Common myeloid progenitor, CD34-positive (primary cell): ENCODE measurements at places on chromosomes 1 and 21.

DNA sequence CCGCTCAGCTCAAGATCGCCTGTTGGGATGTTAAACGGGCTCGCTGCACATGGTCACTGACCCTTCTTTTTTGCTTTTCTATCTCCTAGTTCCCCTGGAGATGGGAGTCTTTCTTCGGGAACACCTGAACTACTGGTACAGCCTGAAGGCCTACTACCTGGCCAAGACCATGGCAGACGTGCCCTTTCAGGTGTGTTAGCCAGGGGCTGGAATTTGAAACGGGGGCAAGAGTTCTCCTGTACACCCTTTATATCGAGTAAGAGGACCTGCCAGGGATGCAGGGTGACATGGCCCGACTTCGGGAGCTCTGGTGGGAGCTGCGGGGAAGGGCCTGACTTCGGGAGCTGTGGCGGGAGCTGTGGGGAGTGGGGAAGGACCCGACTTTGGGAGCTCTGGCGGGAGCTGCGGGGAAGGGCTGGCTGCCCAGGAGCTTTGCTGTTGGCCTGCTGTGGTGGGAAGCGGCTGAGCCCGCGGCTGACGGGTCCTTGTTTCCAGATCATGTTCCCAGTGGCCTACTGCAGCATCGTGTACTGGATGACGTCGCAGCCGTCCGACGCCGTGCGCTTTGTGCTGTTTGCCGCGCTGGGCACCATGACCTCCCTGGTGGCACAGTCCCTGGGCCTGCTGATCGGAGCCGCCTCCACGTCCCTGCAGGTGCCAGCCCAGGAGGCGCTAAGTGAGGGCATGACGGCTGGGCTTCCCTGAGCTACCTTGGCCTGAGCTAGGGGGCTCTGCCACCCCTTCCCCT lies 24.0 kb downstream of the TFF3 start:
- peak; percentile 24 for DNase-seq
- no peak overlapping the region for H3K27ac ChIP-seq
- no peaks in the 10 kb centered on the region for H3K4me1 ChIP-seq
- no peaks in the 10 kb centered on the region for H3K27me3 ChIP-seq
- peaks cover 34% of the 10 kb centered on the region for H3K36me3 ChIP-seq
- no peak overlapping the region for H3K4me3 ChIP-seq

DNA sequence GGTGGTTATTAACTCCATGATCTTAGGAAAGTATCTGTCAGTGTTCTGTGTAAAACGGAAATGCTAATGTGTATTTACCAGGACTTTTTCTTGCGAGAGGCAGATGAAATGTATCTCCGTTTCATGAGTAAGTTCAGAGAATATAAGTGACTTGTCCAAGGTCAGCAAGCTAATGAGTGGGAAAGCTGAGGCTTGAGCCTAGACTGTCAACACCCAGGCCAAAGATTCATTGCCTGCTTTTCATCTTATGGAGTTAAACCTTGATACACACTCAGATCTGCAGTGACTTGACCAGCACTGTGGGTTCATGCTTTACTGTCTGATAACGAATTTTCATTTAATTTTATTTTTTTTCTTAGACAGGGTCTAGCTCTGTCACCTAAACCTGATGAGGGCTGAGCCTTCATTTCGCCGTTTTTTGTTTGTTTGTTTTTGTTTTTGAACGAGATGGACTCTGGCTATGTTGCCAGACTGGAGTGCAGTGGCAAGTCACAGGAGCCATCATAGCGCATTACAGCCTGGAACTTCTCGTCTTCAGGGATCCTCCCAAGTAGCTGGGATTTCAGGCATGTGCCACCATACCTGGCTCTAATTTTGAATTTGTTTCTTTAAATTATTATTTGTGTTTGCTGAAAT lies 918 bp upstream of the JTB start:
- H3K27me3 ChIP-seq = no peaks in the 10 kb centered on the region
- no peak overlapping the region for H3K4me3 ChIP-seq
- H3K36me3 ChIP-seq = peaks cover 24% of the 10 kb centered on the region
- peaks cover 32% of the 10 kb centered on the region for H3K4me1 ChIP-seq
- H3K27ac ChIP-seq = no peak overlapping the region

DNA sequence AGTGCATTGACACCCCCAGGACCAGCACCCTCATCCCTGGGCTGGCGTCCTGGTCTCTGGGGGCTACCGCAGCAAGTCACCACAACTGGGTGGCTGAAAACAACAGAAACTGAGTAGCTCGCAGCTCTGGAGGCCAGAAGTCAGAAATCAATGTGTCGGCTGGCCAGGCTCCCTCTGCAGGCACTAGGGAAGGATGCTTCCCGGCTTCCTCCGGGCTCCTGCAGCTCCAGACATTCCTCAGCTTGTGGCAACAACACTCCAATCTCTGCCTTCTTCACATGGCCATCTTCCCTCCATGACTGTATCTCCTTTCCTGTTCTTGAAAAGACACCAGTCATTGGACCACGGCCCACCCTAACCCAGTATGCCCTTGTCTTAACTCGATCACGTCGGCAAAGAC lies 224.2 kb downstream of the NPHP4 start:
- no peak for DNase-seq
- no peaks in the 10 kb centered on the region for H3K36me3 ChIP-seq
- H3K27ac ChIP-seq = no peak overlapping the region
- peaks cover 12% of the 10 kb centered on the region for H3K4me1 ChIP-seq
- no peak overlapping the region for H3K4me3 ChIP-seq

- no peaks in the 10 kb centered on the region for H3K4me1 ChIP-seq
- H3K27ac ChIP-seq = no peak overlapping the region
- H3K36me3 ChIP-seq = no peaks in the 10 kb centered on the region
- no peak for DNase-seq
- H3K27me3 ChIP-seq = no peaks in the 10 kb centered on the region
Measured at GRCh38 chr1:240823357-240823756, 211.4 kb upstream of the GREM2 start.

DNA sequence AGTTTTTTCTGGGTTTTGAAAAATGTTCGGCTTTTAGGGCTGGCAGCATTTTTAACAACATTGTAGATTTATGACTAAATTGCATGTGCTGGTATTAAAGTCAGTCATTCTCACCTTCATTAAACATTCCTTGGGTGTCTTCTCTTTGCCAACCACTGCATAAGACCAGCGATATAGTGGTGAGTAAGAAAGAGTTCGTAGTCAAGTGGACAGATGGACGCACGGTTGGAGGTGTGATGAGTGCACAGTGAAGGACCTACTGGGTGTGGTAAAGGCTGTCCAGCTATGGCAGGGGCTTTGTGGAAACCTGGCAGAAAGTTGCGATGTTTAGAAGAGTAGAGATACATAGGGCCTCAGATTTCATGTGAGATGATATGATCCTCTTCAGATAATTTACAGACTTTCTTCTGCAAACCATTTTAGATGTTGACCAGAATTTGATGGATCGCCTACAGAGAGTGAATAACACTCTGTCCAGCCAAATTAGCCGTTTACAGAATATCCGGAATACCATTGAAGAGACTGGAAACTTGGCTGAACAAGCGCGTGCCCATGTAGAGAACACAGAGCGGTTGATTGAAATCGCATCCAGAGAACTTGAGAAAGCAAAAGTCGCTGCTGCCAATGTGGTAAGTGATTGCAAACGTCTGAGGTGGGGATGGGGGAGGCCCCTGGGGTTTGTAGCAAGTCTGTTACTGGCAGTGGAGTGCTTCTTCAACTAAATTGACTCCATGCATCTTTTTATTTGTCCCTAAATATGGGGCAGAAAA lies 56.0 kb upstream of the LAMC2 start:
- H3K36me3 ChIP-seq = peaks cover 14% of the 10 kb centered on the region
- H3K27ac ChIP-seq = no peak overlapping the region
- no peaks in the 10 kb centered on the region for H3K4me1 ChIP-seq

DNA sequence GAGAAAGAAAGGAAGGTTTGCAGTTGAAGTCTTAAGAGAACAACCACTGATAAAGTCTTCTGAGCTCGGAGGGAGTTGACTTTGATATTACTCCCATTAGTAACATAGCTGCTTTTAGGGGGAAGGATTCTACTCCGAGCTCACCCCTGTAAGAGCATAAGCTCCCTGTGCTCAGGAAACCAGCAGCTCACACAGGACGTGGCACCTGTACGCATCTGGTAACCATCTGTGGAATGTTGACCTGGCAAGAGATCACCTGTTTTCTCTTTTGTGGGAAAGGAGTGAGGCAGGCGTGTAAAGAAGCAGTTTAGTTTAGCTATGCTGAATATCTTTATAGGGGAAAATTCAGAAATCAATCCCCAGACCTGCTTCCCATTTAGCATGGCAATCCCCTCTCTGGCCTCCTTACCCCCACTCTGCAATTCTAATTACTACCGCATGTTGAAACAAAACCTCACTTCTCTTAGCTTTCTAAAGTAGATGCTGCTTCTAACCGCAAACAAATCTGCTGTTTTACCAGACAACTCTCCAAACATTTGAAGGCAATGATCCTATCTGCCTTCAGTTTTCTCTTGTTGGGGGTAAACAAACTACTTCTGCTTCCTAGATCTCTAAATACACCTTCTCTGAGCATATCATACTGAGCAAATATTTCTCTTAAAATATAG lies 121.8 kb upstream of the KCNK1 start:
- no peak overlapping the region for H3K27ac ChIP-seq
- no peak overlapping the region for H3K4me3 ChIP-seq
- no peaks in the 10 kb centered on the region for H3K27me3 ChIP-seq
- H3K4me1 ChIP-seq = no peaks in the 10 kb centered on the region
- no peaks in the 10 kb centered on the region for H3K36me3 ChIP-seq
- no peak for DNase-seq

DNA sequence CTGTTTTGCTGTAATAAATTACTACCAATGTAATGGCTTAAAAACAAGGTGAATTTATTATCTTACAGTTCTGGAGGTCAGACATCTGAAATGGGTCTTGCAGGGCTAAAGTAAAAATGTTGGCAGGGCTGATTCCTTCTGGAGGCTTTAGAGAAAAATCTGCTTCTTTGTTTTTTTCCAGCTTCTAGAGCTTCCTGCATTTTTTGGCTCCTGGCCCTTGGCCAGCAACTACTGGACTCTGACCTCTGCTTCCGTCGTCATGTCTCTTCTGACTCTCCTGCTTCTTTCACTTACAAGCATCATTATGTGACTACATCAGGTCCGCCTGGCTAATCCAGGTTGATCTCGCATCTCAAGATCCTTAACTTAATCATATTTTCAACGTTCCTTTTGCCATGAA lies 350.9 kb downstream of the S1PR1 start:
- no peak for DNase-seq
- no peak overlapping the region for H3K27ac ChIP-seq
- H3K4me1 ChIP-seq = no peaks in the 10 kb centered on the region
- H3K4me3 ChIP-seq = no peak overlapping the region
- H3K27me3 ChIP-seq = no peaks in the 10 kb centered on the region
- no peaks in the 10 kb centered on the region for H3K36me3 ChIP-seq

DNA sequence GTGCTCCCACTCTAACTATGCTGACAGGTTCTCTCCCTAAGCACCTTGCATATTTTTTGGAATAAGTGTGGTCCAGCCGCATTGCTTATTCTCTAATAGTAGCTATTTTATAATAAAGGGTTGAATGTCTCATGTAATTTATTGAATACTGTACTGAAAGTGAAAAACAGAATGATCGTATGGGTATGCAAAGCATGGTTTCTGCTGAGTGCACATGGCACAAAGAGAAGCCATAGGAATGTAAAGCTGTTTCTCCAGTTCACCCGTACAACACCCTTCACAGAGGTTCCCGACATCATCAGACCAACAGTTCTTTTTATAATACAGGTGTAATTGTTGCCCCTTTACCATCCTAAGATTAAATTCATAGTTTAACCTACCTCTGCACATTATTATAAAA lies 8.9 kb upstream of the HAO2 start:
- no peaks in the 10 kb centered on the region for H3K36me3 ChIP-seq
- H3K27me3 ChIP-seq = no peaks in the 10 kb centered on the region
- H3K4me3 ChIP-seq = no peak overlapping the region
- no peak for DNase-seq

DNA sequence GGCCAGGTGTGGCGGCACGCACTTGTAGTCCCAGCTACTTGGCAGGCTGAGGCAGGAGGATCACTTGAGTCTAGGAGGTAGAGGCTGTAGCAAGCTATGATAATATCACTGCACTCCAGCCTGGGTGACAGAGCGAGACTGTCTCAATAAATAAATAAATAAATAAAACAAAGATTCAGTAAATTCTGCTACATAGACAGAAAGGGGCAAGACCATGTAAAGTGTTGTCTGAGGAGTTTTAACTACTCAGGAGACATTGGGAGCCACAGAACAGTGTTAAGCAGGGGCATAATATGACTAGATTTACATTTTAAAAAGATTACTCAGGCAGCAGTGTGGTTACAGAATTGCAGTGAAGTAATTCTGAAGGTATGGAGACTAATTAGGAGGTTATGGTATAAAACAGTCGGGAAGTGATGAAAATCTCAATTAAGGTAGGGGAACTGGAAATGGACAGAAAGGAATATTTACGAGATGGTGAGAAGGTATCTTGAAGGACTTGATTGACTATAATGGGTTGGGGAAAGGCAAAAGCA lies 94.7 kb downstream of the ATP1B1 start:
- no peaks in the 10 kb centered on the region for H3K4me1 ChIP-seq
- no peaks in the 10 kb centered on the region for H3K36me3 ChIP-seq

DNA sequence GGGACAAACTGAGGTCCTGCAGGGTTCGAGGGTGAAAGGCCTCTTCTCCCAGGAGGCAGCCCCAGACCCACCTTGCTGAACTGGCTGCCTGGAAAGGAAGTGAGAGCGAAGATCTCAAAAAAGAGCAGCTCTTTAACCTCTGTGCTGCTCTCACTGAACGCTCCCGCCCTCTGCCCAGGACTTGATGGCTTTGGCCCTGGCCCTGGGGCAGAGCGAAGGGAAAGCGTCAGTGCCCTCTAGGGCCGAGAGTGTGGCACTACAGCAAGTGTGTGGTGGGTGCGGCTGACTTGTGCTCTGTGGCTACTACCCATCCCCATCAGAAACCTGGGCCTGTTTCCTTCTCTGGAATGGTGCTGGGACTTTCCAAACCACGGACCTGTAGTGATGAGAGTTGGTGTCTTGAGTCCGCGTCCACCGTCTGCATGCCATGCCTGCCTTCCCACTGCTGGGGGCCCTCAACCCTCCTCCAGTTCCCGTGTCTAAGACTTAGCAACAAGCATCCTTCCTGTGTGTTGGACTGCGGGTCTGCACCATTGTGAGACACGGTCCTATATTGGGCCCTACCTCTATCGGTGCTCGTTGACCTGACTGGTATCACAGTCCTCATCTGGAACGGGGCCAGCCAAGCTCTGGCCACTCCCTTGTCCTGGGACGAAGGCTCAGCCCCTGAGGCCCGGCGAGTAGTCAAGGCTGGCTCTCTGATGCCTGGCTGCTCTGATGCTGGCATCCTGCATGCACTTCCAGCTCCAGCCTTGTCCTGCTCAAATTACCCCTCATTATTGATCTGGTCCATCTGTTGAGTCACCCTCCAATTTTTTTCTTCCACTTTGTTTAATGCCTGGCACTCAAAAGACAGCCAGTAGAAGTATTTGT lies 180.3 kb downstream of the DISC1 start:
- no peak overlapping the region for H3K4me3 ChIP-seq
- peak; percentile 62 for DNase-seq
- H3K27ac ChIP-seq = no peak overlapping the region

- no peak overlapping the region for H3K4me3 ChIP-seq
- no peaks in the 10 kb centered on the region for H3K4me1 ChIP-seq
- H3K36me3 ChIP-seq = no peaks in the 10 kb centered on the region
- H3K27ac ChIP-seq = no peak overlapping the region
- DNase-seq = peak; percentile 36
Measured at GRCh38 chr1:54794451-54795355, 6.4 kb downstream of the TTC22 start.
